Activated gamma-delta T cell treated with Interleukin-2 at 50 U/mL for 16 hours (primary cell): ENCODE measurements at places on chromosomes 12 and 14.

- peak; percentile 13 for DNase-seq
Measured at GRCh38 chr12:110741341-110742095, 1.2 kb downstream of the PPP1CC start.

GRCh38 chr14:50763382-50764007 is 67.5 kb downstream of the NIN start:
- DNase-seq: no peak

DNA sequence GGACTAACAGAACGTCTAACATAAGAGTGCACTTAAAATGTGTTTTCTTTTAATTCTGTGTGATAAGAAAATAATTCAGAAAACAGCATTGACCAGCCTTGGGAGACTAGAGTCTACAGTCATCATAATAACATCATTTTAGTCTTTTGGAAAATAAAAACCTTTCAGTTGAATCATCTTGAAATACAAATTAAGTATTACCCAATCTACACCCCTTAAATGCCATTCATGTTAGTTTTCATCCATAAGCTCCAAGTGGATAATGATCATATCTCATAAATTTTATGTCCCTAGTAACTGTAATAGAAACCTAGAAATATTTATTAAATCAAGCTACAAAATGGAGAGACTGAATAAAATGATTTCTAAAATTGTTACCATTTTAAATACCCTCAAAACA is 32.4 kb downstream of the EPS8 start:
- DNase-seq: no peak

DNA sequence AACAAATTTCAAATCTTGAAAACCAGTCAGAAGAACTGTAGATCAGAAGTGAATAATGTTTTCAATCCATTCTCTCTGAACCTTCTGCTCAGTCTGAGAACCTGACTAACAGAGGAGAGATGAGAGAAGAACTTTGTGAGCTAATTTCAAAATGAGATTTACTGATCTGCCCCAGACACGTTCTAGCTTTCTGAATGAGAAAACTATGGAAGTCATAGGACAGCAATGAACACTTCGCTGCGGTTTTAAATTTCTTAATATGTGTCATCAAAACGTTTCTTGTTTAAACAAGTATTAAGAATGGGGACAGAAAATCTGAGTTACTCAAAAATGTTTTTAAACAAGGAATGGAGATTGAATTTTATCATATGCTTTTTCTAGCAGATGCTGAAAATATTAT is 66.6 kb upstream of the FAR2 start:
- DNase-seq: no peak

DNA sequence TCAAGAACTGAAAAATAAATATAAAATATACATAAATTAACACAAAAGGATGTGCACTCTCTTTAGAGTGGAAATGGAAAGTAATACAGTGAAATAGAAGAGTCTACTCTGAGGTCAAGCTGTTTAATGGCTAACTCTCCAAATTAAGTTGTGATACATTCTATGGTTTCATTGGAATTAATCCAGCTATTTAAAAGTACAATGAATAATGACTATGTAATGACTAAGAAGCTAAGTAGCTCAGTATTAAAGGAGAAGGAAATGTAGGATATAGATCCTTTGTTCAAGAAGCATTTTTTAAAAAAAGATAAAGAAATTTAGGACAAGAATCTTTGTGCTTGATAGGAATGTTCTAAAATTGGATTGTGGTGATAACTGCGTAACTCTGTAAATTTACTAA is 85.3 kb downstream of the LRP6 start:
- no peak for DNase-seq

DNA sequence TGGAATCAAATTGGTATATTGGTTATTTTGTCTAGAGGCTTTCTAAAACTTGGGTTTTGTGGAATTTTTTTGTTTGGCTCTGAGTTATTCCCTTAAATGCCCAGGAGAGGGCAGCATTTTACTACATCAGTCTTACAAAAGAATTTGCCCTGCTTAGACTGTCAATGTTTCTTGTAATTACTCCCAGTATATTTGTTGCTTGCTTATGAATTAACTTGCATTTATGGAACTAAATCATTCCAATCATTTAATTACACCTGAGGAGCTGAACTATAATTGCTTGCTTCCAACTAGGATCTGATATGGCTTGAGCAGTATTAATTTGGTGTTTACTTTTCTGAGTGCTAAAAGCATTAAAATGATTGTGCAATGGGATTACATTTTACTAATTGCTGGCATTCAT is 48.7 kb downstream of the MIPOL1 start:
- DNase-seq: no peak

DNA sequence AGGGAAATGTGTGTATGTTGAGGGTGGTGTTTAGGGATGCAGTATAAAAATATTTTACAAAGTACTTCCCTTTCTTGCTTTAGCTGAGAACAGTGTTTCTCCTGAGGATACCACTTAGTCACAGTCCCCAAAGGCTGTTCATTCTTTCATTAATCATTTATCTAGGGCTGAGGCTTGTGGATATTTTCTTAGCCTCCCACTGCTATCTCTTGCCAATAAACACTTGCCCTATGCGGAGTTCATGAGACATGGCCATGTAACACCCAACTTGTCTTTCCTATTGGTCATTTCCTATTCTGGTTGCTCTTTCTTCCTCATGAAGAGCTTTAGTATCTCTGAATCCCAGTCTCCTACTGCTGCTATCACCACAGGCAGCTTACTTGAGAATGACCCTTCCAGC is 75.1 kb downstream of the ETNK1 start:
- no peak for DNase-seq

- DNase-seq: no peak
Measured at GRCh38 chr14:98466807-98467206, 805.2 kb downstream of the BCL11B start.

GRCh38 chr14:64220466-64220865 is 73.7 kb downstream of the ESR2 start:
- DNase-seq: no peak

- DNase-seq: no peak
Measured at GRCh38 chr14:104427131-104427851, 152.3 kb upstream of the C14orf180 start.

GRCh38 chr12:77999074-77999715 is 168.5 kb downstream of the NAV3 start:
- DNase-seq: no peak

GRCh38 chr12:26704684-26705460 is 128.1 kb downstream of the ITPR2 start:
- no peak for DNase-seq

DNA sequence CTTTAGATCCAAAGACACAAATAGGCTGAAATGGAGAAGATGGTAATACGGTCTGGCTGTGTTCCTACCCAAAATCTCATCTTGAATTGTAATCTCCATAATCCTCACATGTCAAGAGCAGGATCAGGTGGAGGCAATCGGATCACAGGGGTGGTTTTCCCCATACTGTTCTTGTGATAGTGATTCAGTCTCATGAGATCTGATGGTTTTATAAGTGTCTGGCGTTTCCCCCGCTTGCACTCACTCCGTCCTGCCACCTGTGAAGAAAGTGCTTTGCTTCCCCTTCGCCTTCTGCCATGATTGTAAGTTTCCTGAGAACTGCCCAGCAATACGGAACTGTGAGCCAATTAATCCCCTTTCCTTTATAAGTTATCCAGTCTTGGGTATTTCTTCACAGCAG is 1795.5 kb upstream of the FLRT2 start:
- DNase-seq: no peak

- DNase-seq: no peak
Measured at GRCh38 chr12:28331130-28331529, 140.9 kb downstream of the CCDC91 start.

- peak; percentile 79 for DNase-seq
Measured at GRCh38 chr12:8032242-8033152, at the start of gene FOXJ2. Gene FOXJ2 (plus strand): TSS chr12:8032716. CDS start chr12:8039833, 7,117 bp downstream.

- no peak for DNase-seq
Measured at GRCh38 chr14:94897561-94897960, 127.6 kb upstream of the GSC start.

DNA sequence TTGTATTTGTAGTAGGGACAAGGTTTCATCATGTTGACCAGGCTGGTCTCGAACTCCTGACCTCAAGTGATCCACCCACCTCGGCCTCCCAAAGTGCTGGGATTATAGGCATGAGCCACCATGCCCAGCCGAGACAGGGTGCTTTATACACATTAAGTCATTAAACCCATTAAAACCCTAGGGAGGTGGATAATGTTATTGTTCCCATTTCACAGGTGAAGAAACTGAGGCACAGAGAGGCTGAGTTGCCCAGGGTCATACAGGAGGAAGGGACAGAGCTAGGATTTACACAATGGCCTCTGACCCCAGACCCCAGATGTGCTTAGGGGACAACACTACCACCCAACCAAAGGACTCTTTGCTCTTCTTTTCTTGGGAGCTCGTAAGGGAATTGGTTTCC is 51.0 kb upstream of the RIN3 start:
- DNase-seq: no peak

GRCh38 chr12:40271981-40272664 is 47.3 kb downstream of the LRRK2 start:
- no peak for DNase-seq

GRCh38 chr14:52080158-52080800 is 11.4 kb upstream of the NID2 start:
- no peak for DNase-seq

GRCh38 chr14:59175404-59175803 is 13.1 kb upstream of the DAAM1 start:
- no peak for DNase-seq
